ENCODE measurements at places on chromosomes 3 and 15.
A peak's percentile ranks its signal among the peaks of the same experiment; 100 is the strongest.

- H3K4me3 ChIP-seq: no peak overlapping the region
- peaks cover 6% of the 10 kb centered on the region for H3K4me1 ChIP-seq
- no peak overlapping the region for H3K27ac ChIP-seq
- no peaks in the 10 kb centered on the region for H3K27me3 ChIP-seq
- no peak for DNase-seq
- H3K36me3 ChIP-seq: peaks cover 2% of the 10 kb centered on the region
These were observed 147.6 kb downstream of the TIGIT start for GRCh38 chr3:114441386-114441785.

DNA sequence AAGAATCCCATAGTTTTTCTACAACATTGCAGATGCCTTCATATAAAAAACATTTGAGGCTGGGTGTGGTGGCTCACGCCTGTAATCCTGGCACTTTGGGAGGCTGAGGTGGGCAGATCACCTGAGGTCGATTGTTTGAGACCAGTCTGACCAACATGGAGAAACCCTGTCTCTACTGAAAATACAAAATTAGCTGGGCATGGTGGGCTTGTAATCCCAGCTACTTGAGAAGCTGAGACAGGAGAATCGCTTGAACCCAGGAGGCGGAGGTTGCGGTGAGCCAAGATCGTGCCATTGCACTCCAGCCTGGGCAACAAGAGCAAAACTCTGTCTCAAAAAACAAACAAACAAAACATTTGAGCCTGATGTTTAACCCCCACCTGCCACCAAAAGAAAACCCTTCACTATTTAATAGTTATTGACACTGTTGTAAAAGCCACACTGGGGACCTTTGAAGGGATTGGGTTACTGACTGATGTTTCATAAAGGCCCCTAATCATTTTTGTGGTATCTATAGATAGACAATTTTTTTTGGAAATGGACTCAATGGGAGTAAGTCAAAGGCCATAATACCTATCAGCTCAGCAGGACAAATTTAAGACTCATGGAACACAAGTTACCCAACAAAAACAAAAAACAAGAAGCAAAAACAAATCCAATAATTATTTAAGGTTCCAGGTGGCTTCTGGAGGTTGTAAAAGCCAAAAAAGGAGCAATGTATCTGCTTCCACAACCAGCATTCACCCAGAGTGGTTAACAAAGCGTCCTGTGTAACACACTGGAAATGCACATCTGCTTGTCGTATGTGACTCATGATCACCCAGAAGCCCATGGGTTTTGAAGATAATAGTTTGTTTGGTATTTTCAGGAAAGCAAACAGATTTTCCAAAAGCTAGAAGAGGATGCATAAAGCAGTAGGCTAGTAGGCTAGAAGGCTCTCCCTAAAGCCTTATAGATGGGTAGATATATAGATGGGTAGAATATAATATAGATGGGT lies 41.2 kb downstream of the CDCP1 start:
- H3K4me3 ChIP-seq: peak overlapping the region; percentile 44
- H3K27me3 ChIP-seq: peaks cover 21% of the 10 kb centered on the region
- peak overlapping the region; percentile 70 for H3K27ac ChIP-seq
- DNase-seq: no peak
- H3K36me3 ChIP-seq: peaks cover 3% of the 10 kb centered on the region
- peaks cover 40% of the 10 kb centered on the region for H3K4me1 ChIP-seq

DNA sequence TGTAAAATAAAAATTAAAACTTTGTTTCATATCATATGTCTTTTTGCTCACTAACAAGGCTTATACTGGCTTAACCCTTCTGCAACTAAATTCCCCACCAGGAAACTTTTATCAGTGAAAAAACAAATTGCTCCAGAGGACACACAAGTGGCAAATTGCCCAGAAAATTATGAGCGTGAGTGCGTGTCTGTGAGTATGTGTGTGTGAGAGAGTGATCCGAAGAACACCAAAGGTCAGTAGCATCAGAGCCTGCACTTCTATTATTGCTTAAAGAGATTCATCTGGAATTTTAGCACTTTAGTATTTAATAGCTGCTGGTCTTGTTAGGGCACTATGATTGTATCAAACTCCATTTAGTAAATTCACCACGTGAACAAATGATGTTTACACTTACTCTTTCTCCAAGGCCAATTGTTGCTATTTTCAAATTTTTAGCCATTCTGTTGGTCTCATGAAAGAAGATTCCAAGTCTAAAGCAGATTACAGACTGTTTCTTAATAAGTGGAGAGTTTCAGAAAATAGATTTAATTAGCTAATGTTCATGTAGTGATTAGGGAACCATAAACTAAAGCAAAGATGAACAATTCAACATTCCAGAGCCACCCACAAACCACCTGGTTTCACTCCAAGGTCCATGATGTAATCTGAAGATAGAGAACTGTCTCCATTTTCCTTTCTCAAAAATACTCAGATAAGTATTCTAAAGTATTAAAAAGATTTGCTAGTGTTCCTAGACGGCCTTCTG lies 91.1 kb upstream of the IL12A start:
- H3K36me3 ChIP-seq: no peaks in the 10 kb centered on the region
- H3K4me1 ChIP-seq: no peaks in the 10 kb centered on the region
- H3K27ac ChIP-seq: no peak overlapping the region
- H3K4me3 ChIP-seq: no peak overlapping the region

GRCh38 chr3:13879946-13880810 lies at the start of gene WNT7A:
Gene WNT7A, minus strand, starts transcription at chr3:13880071. Its CDS starts 255 bp downstream, at chr3:13879816.
- DNase-seq: no peak
- peaks cover 81% of the 10 kb centered on the region for H3K27me3 ChIP-seq
- peaks cover 4% of the 10 kb centered on the region for H3K4me1 ChIP-seq
- H3K4me3 ChIP-seq: peak within 1 kb of the TSS; percentile 62
- no peaks in the 10 kb centered on the region for H3K36me3 ChIP-seq
- H3K27ac ChIP-seq: no peak within 1 kb of the TSS

GRCh38 chr3:7876741-7877297 lies 624.8 kb upstream of the LMCD1 start:
- peaks cover 1% of the 10 kb centered on the region for H3K36me3 ChIP-seq
- peaks cover 10% of the 10 kb centered on the region for H3K4me1 ChIP-seq
- peak overlapping the region; percentile 64 for H3K27ac ChIP-seq
- H3K27me3 ChIP-seq: no peaks in the 10 kb centered on the region

DNA sequence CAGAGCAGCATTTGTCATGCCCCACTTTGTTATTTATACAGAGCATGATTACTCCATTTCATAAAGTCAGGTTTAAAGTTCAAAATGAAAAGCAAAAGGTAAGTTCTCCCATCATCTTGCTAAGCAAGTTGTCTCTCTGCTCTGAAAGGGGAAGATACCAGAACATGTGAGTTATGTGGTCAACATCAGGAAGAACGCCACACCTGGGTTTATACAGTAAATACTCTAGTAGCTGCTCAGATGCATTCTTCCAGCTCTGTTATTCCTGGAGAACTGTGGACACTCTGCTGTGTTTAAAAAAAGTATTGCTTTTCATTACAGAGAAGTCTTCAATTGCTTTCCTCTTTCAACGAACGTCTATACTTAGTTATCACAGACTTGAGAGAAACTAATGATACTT lies 145.7 kb downstream of the PLCL2 start:
- H3K4me3 ChIP-seq: no peak overlapping the region
- DNase-seq: no peak
- H3K27ac ChIP-seq: peak overlapping the region; percentile 73
- H3K27me3 ChIP-seq: no peaks in the 10 kb centered on the region

DNA sequence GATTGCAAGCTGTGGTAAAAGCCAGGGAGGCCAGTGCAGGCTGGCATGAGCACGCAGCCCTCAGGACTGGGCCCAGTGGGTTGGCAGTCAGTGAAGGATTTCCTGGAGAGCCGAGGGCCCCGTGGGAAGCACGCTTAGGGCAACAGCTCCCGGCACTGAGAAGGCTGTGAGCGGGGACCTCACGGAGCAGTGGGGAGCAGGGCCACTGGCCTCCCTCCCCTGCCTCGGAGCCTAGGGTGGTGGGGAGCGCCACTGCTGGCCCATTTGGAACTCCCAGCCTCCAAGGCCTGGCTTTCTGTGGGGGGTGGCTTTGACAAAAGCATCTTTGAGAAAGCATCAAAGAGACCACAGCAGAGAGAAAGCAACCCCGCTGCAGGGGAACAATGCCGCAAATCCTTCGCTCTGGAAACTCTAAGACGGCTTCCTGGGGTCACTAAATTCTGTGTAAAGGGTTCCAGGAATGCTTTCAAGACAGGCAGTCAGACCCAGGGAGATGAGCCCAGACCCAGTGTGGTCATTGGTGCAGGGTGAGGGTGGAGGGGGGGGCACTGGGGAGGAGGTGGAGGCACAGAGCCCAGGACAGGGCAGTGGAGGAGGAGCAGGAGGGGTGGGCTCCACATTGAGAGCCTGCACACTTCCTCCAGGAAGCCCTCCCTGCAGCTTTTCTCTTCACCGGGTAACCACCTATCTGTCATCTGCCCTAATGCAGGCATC lies 9.5 kb upstream of the APBA2 start:
- H3K27ac ChIP-seq: no peak overlapping the region
- H3K27me3 ChIP-seq: no peaks in the 10 kb centered on the region
- H3K4me1 ChIP-seq: peaks cover 7% of the 10 kb centered on the region

GRCh38 chr3:72270072-72270681 lies 485.2 kb upstream of the PROK2 start:
- no peak overlapping the region for H3K4me3 ChIP-seq
- DNase-seq: no peak
- H3K27ac ChIP-seq: no peak overlapping the region
- H3K36me3 ChIP-seq: no peaks in the 10 kb centered on the region
- H3K27me3 ChIP-seq: peaks cover 31% of the 10 kb centered on the region

DNA sequence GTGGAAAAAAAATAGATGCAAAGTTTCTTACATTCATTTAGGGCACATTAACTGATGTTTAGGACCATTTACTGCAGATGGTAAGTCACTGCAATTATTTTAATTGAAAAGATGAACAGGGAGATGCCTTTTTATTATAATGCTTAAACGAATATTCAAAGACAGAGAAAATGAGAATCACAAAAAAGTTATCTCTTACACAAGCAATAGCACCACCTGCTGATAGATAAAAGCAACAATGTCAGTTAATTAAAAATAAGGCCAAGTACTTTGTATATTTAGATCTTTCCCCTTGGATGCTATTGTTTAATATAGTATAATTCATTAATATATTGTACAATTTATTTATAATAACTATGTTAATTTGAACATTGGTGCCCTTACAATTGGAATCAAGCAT lies 55.9 kb downstream of the IFT80 start:
- no peak for DNase-seq
- H3K27ac ChIP-seq: no peak overlapping the region
- no peak overlapping the region for H3K4me3 ChIP-seq
- peaks cover 1% of the 10 kb centered on the region for H3K36me3 ChIP-seq
- H3K4me1 ChIP-seq: no peaks in the 10 kb centered on the region

- H3K4me3 ChIP-seq: peak overlapping the region; percentile 71
- H3K4me1 ChIP-seq: peaks cover 69% of the 10 kb centered on the region
- peaks cover 20% of the 10 kb centered on the region for H3K36me3 ChIP-seq
- DNase-seq: peak; percentile 64
- H3K27ac ChIP-seq: peak overlapping the region; percentile 94
- H3K27me3 ChIP-seq: no peaks in the 10 kb centered on the region
These were observed 48.8 kb downstream of the GLB1 start for GRCh38 chr3:33047842-33048834.

GRCh38 chr3:5087209-5087608 lies 34.9 kb upstream of the ARL8B start:
- no peak overlapping the region for H3K4me3 ChIP-seq
- no peak overlapping the region for H3K27ac ChIP-seq
- no peak for DNase-seq
- no peaks in the 10 kb centered on the region for H3K4me1 ChIP-seq
- peaks cover 36% of the 10 kb centered on the region for H3K27me3 ChIP-seq

- no peaks in the 10 kb centered on the region for H3K36me3 ChIP-seq
- peaks cover 44% of the 10 kb centered on the region for H3K27me3 ChIP-seq
- H3K4me3 ChIP-seq: no peak overlapping the region
These were observed 21.9 kb upstream of the THSD4 start for GRCh38 chr15:71093054-71094024.

- no peaks in the 10 kb centered on the region for H3K36me3 ChIP-seq
- peaks cover 31% of the 10 kb centered on the region for H3K27me3 ChIP-seq
- H3K27ac ChIP-seq: no peak overlapping the region
- H3K4me1 ChIP-seq: peaks cover 2% of the 10 kb centered on the region
- DNase-seq: no peak
These were observed 4.1 kb downstream of the MINAR1 start for GRCh38 chr15:79436037-79436780.

GRCh38 chr3:115761927-115762305 lies 138.6 kb downstream of the GAP43 start:
- H3K4me1 ChIP-seq: no peaks in the 10 kb centered on the region
- DNase-seq: no peak
- no peaks in the 10 kb centered on the region for H3K36me3 ChIP-seq
- peaks cover 18% of the 10 kb centered on the region for H3K27me3 ChIP-seq

- no peak for DNase-seq
- no peaks in the 10 kb centered on the region for H3K36me3 ChIP-seq
- H3K4me3 ChIP-seq: no peak overlapping the region
These were observed 42.6 kb upstream of the TMCO5A start for GRCh38 chr15:37891766-37892368.

DNA sequence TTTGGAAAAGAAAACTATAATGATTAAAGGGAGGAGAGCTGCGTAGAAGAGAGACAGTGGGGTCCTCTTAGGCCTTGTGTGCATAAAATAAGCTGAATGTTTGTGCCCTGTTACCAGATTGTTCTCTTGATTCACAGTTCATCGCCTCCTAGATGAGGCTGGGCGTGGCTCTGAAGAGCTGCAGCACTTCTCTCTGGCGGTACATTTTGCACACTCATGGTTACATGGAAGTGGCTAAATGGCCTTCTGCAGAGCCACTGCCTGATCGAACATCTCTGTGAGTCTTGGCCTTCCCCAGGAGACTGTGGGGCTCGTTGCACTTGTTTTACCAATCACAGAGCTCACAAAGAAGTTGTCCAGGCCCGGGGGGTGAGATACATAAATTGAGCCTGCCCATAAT lies 208.8 kb downstream of the GABRG3 start:
- H3K4me1 ChIP-seq: no peaks in the 10 kb centered on the region
- no peak for DNase-seq
- no peak overlapping the region for H3K27ac ChIP-seq
- H3K4me3 ChIP-seq: no peak overlapping the region

- no peaks in the 10 kb centered on the region for H3K27me3 ChIP-seq
- no peaks in the 10 kb centered on the region for H3K4me1 ChIP-seq
- H3K4me3 ChIP-seq: no peak overlapping the region
- H3K27ac ChIP-seq: no peak overlapping the region
These were observed 215.6 kb upstream of the RBMS3 start for GRCh38 chr3:29065211-29065785.
